Mucosa of gallbladder (tissue), 1 donor: ENCODE measurements at places on chromosomes 1 and 21. TPM values are rescaled to one million over a fixed set of nuclear protein-coding genes. Genes with fewer than 3 reads are reported as not detected.

DNA sequence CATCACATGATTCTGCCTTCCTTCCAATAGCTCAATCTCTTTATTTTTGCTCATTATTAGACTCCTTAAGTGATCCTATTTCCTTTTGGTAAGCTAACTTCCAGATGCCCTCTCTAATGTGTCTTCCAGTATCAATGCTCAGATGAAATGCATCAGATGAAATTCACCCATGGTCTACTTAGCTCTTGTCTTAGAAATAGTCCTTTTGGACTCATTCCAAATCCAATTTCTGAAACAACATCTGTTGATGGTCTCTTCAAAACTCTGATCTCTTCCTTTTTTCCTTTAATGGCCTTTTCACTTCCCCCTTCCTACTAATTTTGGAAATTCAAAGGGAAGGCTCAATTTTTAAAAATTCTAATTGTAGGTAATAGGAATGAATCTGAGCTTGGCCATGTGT lies 81.1 kb upstream of the GREM2 start:
- DNase-seq, result no peak

DNA sequence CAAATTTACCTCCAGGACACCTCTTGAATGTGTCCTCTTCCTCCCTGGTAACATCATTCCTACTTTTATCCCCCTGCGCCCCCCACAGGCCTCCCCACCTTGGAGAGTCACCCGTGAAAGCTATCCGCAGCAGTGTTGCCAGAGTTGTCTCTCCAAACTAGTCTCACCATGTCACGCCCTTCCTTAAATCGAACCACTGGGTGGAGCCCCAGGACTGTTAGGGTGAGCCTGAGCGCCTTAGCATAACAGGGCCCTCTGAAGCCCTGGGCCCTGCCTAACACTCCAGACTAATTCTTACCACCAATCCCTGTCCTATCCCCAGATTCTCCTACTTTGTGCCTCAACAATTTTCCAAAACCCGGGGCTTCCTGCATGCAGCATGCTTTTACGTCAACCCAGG lies 35.0 kb downstream of the HSD3B2 start:
- DNase-seq, result no peak

GRCh38 chr1:219352961-219353651 lies 179.4 kb downstream of the LYPLAL1 start:
- DNase-seq, result no peak

GRCh38 chr1:117120774-117121588 lies 568 bp downstream of the TRIM45 start:
- no peak for DNase-seq

- no peak for DNase-seq
These were observed 22.0 kb upstream of the ZC3H12A start for GRCh38 chr1:37452416-37452815.

- DNase-seq, result no peak
These were observed 144.3 kb downstream of the DMRTA2 start for GRCh38 chr1:50278961-50279360.

DNA sequence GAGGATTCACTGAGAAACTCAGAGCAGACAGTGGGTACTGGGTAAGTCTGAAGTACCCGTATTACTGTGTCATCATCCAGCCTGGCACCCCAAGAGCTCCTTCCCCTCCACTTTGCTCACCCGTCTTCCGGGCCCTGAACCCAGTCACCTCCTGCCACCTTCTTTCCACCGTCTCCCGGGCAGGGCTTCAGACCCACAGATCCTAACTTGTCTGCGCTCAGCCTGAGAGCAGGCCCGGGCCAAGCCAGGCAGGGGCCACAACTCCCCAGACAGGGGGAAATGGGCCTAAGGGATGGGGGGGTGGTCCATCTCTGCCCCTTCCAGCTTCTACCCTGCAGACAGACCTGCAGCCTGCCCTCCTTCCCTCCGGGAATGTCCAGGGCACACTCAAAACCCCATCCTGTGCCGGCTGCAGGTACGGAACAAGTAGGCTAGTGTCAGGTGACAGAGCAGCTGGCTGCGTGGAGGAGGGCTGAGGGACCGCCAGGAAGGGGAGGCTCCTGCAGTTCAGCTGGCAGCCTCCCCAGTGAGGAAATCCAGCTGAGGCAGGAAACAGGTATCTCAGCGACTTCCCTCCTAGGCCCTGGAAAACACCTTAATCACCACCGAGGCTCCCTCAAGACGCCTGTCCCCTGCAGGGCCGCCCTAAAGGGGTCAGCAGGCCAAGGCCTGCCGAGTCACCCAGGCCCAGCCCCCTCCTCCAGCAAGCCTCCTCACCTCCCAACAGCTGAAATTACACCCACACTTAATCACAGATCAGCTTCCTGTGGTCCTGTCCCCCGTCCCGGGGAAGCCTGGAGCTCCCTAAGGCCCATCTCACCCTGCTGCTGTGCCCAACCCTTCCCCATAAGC lies 3.5 kb downstream of the HSPG2 start:
- peak; percentile 73 for DNase-seq

DNA sequence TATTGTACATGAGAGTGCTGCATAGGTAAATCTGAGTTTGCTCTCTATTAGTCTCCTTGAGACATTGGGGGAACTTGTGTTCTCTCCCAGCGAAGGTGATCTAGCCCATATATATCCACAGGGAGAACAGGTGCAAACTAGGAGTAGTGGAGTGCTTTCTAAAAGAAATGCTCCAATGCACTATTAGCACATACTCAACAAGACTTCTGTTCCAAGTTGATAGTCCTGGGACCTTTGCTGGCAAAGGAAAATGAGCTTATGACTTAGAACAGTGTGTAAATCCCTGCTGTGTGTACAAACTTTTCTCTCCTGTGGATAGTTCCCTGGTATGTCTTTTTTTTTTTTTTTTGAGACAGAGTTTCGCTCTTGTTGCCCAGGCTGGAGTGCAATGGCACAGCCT lies 25.5 kb downstream of the CFAP126 start:
- no peak for DNase-seq

- DNase-seq, result no peak
These were observed 274.0 kb upstream of the NR5A2 start for GRCh38 chr1:199753513-199753912.

DNA sequence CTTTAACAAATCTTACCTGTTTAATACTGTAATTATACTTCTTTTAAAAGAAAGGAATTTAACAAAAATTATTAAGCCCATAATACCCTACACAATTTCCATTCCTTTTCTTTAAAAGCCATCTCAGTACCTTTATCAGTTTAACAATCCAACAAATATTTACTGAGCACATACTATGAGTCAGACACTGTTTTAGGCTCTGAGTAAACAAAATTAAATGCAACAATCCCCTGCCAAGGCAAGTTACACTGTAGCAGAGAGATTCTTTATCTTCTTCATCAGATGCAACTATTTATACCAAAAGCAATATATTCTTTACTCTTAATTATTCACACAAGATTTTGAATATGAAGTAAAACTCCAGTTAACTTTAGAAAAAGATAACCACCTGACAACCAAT lies 12.0 kb downstream of the DENND1B start:
- DNase-seq, result no peak

DNA sequence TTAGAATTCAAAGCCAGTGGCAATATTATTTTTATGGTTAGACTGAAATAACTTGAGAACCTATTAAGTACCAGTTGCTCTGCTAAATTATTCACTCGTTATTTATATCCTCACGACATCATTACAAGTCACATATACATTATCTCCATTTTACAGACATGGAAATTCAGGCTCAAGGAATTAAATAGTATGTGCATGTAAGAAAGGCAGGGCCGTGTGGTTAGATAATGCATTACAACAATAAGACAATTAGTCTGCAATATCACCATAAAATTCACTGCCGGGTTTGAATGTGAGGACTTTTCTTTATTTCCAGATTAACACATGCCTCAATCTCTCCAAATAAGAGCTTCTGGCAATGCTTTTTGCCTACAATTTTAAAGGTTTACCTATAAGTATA lies 523.4 kb downstream of the PTBP2 start:
- no peak for DNase-seq

DNA sequence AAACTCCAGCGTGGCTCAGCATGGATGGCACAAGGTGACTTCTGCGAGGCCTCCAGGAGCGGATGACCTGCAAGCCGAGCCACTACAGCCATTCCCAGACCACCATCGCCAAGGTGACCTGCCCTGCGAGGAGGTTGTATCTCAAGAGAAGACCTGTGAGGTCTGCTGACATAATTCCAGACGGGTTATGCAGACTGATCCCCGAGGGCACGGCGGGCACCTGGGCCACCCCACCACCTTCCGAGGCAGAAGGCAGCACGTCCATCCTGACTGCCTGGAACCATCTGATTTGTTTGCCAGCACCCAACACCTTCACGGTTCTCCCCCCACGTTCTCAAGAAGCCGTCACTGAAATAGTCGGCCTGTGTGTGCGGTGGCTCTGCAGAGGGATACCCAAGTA lies 56.8 kb upstream of the CNTN2 start:
- DNase-seq, result no peak

DNA sequence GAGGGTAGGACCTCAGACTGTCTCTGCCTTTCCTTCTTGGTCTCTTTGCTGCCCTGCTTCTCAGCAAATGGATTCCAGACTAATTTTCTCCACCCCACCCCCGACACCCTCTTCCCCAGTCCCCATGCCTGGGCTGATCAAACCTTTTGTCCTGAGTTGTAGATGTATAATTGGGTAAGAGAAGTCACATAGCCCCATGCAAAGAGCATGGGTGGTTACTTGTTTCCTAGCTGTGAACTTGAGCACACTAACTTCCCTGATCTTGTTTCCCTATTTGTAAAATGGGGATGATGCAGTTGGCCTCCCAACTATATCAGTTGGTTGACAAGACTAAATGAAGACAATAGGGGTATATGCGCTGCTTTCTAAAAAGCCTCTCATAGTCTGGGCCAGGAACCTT lies 9.2 kb downstream of the PADI6 start:
- DNase-seq, result no peak

- DNase-seq, result no peak
These were observed 115.0 kb downstream of the ACBD6 start for GRCh38 chr1:180387413-180387812.

DNA sequence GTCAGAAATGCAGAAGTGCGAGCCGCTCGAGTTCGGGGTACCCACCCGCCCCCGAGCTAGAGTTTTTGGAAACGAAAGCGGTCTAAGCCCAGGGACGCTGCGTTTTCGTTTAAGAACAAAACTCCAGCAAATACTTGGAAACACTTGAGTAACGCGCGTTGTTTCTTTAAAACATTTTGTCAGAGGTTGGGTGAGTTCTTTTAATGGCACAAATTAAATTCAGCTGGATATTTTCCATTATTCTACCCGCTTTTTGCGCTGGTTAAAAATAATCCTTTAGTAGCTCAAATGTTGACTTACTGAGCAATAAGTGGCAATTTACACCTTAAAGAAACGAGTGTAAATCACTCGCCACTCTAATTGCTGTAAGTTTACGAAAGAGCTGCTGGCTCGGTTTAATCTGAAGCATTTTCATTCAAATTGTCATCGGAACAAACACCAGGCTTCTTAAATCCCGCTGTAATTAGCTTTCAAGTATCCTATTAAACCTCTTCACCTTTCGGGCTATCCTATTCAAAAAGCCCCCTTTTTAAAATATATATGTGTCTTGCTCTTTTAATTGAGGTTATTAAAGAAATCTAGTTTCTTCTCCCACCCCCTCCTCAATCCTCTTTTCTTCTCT lies 1.5 kb downstream of the LHX8 start:
- DNase-seq, result no peak

GRCh38 chr1:101154547-101154946 lies 82.3 kb upstream of the S1PR1 start:
- no peak for DNase-seq

- DNase-seq, result no peak
These were observed 24.5 kb downstream of the WNT4 start for GRCh38 chr1:22118291-22118992.

DNA sequence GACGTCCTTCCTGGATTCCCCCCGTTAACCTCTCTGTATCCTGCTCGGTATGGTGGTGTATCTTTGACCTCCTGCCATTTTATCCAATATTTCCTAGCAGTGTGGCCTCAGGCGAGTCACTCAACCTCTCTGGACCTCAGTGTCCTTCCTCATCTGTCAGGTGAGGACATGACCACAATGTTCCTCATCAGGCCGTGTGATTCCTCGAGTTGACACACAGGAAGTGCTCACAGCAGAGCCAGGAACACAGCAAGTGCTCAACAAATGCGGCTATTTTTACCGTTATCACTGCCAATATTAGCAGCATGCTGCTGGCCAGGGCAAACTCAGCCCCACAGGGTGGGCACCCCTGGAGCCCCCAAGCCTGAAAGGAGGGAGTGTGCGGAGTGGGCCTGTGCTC lies 450.2 kb downstream of the KIF26B start:
- DNase-seq, result no peak

DNA sequence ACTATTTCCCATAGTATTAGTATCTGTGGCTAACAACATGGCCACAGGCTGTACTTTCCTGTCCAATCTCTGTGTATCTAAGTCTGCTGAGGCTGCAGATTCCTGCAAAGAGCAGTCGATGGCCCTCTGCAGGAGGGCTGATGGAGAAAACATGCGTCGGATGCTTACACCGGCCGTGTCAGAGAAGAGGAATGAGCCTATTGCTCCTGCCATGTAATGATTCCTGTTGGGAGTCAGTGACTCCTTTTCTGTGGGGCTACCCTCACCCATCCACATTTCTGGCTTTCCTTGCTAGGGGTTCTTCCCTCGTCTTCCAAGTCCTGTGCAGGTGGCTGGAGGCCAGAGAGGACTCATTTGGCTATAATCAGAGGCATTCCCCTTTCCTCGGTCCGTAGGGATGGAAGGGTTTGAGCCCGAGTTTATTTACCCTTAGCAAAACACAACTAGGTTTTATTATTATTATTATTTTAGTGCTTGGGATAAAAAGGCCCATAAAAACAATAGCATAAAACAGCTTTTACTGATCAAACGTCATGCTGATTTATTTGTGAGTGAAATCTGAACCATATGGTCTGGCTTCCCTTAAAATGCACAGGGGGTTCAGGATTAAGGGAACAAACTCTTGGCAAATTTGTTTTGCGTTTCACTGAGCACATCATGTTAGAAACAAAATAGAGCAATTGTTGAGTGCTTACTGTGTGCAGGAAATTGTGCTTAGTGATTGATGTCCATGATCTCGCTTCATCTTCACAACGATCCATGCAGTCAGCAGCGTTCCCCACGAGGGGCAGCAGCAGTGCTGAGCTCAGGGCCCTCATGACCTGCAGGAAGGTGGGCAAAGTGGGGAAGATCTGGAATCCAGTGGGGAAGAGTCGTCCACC lies 70.8 kb downstream of the KIF26B start:
- DNase-seq, result no peak

DNA sequence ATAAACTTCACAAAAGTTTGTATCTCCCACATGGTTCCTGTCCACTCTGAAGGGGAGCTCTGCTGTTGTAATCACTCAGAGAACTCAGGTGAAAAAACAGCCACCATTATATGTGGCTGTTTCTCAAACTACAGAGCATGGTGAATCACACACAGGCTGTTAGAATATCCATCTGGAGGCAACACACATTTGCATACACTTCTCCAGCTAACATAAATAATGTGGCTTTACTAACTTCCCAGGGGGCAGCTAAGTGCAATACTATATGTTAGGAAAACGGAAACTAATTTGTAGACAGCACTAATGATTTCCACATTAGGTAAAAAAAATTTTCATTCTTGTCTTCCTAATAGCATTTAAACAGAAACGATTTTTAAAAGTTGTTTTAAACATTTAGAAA lies 49.3 kb downstream of the PTGFR start:
- no peak for DNase-seq

The EIF3I gene
- total RNA-seq, result 132 TPM

The S100A7 gene
- not detected for total RNA-seq

The VAMP4 gene
- 14.2 TPM for total RNA-seq

The AK5 gene
- total RNA-seq, result 1.2 TPM

The NBPF6 gene
- total RNA-seq, result not detected

The PCBP3 gene
- 2.1 TPM for total RNA-seq

The TNFRSF4 gene
- 2.6 TPM for total RNA-seq

The SPRR2B gene
- not detected for total RNA-seq

The YY1AP1 gene
- total RNA-seq, result 54.9 TPM

The LRRC7 gene
- total RNA-seq, result 4.1 TPM
